Forelimb muscle (tissue), 1 donor: ENCODE measurements at places on chromosomes 5 and 9.

DNA sequence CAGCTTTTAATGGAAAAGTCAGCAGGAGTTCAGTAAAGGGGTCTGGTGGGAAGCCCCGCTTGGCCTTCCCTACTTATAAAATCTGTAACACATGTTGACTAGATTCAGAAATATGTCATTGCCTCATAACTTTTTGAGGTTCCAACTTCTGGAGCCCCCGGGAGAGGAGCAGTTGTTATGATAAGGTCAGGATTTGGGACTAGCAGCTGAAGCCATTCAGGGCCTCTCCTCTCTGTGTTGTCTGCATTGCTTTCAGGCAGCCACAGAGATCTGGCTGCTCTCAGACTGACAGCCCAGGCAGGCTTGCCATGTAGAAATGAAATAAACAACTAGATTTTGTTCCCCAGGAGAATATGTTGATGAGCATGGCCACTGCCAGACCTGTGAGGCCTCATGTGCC is 167.1 kb downstream of the RFK start:
- DNase-seq, result no peak

DNA sequence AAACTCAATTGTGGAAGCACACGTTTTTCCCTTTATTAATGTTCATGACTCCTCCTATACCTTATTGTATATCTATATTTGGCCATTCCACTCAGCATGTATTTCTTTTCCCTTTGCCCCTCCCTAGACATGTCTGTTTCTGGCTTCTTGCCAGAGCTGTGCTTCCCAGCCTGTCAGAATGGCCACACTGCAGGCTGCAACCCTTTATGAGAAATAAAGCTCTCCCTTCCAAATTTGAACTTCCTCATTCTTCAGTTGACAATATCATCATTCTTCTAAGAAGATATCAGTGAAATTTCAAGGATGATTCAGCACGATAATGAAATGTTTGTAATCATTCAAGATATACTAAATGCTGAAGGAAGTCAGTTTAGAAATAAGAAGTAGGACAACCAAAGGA is 107.6 kb upstream of the PRSS3 start:
- DNase-seq, result no peak

GRCh38 chr5:95617057-95617456 is 2.8 kb upstream of the GPR150 start:
- no peak for DNase-seq

- no peak for DNase-seq
Measured at GRCh38 chr5:124644138-124644537, 102.3 kb downstream of the ZNF608 start.

DNA sequence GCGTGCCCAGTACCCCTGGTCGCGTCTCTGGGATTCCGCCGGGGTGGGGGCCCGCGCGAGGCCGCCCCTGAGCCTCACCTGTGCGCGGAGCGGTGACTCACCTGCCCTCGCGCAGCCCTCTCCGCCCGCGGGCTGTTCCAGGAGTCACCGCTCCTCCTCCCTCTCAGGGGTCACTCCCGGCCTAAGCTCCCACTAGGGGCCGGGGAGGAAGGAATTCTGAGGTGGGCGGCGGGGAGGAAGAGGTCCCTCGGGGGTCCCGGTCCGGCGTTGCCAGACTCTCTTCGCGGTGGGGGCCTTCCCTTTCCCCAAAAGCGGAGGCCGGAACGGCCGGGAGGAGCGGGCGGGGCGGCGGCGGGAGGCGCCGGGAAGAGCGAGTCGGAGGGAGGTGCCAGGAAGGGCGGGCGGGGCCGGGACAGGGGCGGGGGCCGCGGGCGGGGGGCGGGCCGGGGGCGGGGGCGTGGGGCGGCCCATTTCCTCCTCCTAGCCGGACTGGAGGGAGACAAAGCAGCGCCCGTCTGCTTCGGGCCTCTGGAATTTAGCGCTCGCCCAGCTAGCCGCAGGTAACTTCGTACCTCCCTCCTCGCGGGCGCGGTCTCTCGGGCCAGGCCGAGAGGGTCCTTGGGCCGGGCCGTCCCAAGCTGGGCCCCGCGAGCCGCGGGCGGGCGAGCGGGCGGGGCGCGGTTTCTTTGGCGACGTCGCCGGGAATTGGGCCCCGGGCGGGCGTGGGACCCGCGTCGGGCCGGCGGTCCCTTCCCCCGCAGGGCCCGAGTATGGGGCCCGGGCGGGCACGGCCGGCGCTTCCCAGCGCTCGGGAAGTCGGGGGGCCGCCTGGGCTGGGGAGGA is at the start of gene CTNNA1:
CTNNA1 (plus strand) TSS at position 475 of the 843 bp plus-strand sequence. CDS start 28,500 bp downstream, outside the sequence.
- DNase-seq, result no peak

DNA sequence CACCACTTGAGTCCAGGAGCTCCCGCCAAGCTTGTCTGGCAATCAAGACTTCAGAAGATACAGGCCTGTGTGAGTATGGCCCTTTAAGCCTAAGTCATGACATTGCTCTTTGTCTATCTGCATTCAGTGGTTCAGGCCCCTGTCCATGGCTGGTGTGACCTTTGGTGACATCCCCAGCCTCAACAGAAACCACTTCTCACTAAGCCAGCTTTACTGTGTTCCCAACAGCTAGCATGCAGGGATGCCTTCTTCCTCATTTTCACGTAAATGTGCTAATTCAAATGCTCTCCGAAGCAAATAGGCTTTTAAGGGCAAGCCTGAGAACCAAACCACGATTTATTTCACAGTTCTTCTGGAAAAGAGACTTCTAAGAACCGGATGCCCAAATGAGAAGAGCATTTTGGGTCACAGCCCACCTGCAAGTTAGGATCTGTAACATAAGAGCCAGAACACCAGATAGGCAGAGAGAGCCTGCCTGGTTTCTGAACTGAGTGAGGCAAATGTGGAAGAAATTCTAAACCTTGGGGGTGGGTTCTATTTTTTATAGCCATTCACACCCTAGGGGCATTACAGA is 14.9 kb downstream of the CD180 start:
- DNase-seq, result no peak
